ENCODE measurements at places on chromosomes 3 and 15.

- peak; percentile 14 for DNase-seq
These were observed 177.7 kb downstream of the ZNF385D start for GRCh38 chr3:21573291-21573690.

DNA sequence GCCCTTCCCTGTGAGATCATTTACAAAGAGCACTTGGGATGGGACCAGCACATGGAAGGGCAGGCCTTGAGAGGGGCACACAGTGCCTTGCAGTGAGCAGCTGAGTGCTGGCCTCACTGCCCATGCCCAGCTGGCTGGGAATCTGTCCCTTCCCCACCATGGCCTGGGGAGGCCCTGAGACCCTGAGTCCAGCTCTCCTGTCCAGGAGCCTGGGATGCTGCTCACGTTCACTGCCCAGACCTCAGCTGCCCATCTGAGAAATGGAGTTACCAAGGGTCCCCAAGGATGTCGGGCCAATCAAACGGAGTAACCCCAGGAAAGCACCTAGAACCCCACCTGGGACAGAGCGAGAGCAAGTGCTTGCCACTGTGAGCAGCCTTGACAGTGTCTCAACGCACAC lies 35.6 kb downstream of the WNT7A start:
- DNase-seq = no peak

DNA sequence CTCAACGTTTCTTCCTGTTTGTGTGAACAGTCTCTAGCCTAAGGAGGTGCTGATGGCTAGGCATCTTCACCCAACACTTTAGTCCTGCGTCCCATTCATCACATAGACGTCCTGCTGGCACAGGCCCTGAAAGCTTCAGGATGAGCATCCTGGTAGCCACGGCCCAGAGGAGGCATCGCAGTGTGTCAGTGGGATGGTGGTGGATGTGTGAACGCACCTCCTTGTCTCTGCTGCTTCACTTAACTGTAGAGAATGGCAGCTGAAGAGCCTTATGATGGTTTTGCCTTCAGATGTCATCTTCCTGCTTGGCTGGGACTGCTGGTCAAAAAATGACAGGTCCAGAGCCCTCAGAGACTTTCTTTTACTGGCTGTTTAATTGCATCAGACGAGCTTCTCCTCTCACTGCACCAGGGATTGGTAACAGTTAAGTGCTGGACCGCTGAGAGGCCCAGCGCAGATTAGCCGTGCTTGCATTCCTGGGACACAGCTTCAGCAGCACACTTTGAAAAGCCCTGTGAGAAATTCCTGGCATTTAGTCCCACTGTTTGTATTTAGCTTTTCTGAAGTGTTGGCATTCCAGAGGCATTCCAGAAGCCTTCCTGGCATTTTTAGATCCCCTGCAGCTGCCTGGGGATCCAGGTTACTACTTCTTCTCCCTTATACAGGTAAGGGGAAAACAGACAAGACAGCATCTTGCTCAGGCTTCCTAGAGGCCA lies 132.4 kb upstream of the PLXNA1 start:
- DNase-seq = peak; percentile 44

DNA sequence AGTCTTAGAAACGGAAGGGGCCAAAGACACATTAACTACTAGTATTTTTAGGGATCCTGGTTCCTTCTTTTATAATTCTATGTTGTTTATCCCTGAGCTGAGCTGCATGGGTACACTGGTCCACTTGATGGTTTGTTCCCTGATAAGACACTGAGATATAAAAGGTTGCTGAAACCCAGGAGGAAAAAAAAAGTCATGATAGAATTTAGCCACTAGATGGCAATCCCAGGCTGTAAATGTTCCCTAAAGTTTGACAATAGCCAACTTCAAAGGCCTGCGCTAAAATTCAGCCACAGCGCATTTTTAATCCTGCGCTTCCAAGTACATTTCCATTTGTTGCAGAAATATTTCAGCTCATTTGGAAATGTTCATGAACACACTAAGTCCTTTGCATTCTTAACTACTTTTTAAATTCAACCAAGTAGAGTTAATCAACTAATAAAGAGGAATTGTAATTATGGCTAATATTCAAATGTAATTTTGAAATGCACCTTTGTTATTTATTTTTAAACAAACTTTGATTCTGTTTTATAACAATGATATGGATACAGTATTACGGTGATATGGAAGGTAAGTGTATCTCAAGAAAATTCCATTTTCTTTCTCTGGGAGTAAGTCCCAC lies 249.3 kb upstream of the FEZF2 start:
- DNase-seq = peak; percentile 69

DNA sequence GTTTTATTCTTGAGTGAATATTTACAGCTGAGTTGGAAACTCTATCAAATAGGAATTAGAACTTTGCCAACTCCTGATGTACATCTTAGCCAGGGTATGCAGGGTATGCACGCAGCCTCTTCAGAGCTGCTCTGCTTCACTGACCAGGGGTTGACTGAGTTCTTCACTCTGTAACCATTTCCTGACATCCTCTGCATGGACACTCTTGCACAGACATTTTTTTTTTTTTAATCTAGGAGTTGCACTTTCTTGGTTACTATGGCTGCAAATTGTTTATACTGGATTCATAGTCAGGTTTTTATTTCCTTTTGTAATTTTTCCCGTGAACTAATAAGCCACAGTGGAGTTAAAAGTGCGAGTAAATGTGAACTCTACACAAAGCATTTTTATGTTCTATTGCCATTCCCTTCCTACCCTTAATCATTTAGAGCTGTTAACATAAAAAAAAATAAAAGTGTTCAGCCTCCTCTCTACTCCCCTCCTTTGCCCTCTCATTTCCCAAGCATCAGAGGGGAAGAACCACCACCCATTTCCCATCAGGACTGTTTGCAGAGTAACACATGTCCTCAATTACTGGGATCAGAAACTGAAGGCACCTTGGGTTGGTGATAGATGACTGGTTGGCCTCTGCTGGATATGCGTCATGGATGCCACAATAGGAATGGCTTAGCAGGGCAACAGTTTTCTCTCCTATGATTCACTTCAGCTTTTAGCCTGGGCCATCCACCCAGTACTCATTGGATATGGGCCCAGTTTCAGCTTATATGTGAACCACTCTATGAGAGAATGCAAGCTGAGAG lies 54.0 kb downstream of the DUT start:
- DNase-seq = peak; percentile 91

DNA sequence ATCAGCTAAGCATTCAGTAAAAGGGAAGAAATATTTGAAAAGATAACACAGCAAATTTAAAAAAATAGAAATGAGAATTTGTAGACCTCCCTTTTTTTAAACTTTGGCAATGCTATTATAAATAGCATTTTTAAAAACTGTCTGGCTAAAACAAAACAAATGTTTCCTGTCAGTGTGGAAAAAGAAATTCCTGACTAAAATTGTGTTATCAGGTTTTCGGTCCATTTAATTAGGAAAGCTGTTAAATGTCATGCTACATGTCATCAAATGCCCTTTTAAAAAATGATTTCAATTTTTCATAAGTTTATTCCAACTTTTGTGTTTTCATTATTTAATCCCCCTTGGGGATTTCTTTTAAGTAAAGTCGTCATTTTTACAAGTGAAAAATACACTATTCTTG lies 29.6 kb downstream of the COL8A1 start:
- no peak for DNase-seq

DNA sequence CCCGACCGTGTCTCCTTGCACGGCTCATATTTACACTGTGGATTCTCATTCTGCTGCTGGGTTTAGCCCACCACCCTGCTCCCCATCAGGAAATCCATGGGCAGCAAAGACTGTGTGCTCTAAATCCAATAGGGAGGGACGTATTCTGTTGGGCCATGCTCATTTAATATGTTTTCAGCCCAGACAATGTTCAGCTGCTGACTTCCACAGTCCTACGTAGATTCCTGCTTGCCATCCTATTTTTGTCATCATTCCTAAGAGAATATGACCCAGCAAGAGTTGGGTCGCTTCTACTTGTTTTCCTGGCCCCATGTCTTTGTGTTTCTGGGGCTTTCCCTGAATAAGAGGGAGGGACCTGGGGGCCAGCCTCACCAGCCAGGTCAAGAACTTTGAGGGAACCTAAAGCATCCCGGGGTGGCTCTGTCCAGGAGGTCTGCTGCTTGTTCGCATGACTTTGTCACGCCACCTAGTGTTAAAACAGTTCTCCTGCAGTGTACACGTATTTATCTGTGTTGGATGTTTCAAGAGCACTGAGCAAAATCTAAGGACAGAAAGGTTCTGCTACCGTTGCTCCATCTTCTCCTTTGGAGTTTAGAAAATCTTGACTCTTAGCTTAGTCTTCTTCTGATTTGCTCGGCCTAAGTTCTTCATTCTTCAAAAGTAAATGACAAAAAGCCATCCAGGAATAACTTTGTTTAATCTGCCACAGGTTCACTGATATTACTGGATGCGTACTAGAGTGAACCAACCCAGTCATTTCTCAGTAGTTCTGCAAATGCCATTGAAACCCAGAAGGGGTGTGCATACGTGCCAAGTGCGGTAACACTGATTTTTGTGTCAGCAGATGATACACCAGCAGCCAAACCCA lies 79.8 kb upstream of the NR2E3 start:
- DNase-seq = peak; percentile 44

DNA sequence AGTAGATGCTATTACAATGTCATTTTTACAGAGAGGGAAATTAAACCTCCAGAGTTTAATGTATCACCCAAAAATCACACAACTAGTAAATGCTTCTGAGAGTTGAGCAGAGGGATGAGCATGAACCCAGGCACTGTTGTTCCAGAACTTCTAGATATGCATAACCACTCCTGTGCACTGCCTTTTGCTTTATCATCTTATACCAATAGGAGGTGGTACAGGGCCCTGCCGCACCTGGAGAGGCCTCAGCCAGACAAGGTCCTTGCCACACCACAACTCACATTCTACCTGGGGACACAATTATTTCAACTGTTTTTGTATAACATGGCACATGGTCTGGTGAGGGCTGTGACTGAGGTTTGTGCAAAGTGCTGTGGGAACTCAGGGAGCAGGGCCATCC lies 78.5 kb upstream of the NTRK3 start:
- no peak for DNase-seq

GRCh38 chr15:39030291-39031070 lies 465.9 kb upstream of the RASGRP1 start:
- peak; percentile 20 for DNase-seq

DNA sequence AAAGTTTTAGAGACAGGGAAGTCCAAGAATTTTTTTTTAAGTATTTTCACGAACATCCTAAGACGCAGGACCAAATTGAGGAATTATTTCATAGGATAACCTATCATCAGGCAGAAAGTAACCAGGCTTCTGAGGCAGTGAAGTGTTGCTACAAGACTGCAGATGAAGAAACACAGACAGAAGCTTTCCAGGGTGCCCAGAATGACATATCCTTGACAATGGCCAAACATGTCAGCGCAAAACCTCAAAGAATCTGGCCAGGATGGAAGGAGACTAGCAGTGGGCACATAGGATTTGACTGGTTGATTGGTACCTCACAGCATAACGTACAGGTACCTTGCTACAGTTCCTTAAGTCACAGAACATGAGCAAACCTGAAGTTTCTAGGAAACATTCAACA lies 7.5 kb downstream of the ADAMTS9 start:
- no peak for DNase-seq

- DNase-seq = peak; percentile 6
These were observed 891 bp upstream of the DMXL2 start for GRCh38 chr15:51623386-51623938.

DNA sequence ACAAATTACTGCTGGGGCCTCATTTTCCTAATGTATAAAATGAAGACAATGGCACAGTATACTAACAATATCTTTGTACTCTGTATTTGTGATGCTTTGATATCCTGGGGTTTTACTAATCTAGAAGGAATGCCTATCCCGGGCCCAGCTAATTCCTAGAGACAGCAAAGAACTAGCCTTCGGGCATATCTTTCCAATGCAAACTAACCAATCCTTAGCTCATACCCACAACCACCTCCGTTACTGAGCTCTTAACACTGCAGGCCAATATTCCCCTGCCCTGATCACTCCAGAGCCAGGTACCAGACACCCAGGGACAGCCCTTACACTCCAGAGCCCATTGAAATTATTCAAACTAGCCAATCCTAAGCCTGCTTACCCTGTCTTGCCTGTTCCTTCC lies 309.0 kb downstream of the ULK4 start:
- DNase-seq = peak; percentile 19

DNA sequence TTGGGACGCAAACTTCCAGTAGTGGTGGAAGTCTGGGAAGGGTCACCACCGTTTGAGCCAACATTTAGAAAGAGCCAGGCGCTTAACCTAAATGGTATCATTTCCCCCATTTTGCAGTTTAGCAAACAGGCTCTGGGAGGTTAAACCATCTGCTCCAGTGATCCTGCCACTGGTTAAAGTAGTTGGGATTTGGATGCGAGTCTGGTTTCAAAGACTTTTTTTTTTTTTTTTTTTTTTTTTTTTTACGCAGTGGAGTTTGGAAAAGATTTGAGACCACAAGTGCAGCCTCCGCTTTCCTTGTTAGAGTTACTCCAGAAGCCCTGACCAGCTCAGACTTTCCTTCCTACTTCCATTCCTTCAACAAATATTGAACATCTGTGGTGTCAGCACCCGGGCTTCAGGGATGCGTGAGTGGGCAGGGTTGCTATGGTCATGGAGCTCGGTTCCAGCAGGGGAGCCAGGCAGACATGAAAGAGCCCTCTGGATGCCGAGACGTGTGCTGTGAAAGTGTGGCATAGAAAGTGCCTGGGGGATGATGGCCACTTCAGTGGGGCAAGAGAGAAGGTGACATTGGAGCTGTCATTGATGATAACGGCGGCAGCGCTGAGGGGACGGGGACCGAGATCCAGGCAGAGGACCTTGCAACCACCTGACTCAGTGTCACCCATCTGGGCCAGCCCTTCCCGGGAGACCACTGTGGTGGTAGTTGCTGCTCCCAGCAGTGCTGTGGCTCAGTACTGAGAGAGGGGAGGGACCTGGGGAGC lies 1.1 kb upstream of the RNU6-1 start:
- DNase-seq = peak; percentile 48

DNA sequence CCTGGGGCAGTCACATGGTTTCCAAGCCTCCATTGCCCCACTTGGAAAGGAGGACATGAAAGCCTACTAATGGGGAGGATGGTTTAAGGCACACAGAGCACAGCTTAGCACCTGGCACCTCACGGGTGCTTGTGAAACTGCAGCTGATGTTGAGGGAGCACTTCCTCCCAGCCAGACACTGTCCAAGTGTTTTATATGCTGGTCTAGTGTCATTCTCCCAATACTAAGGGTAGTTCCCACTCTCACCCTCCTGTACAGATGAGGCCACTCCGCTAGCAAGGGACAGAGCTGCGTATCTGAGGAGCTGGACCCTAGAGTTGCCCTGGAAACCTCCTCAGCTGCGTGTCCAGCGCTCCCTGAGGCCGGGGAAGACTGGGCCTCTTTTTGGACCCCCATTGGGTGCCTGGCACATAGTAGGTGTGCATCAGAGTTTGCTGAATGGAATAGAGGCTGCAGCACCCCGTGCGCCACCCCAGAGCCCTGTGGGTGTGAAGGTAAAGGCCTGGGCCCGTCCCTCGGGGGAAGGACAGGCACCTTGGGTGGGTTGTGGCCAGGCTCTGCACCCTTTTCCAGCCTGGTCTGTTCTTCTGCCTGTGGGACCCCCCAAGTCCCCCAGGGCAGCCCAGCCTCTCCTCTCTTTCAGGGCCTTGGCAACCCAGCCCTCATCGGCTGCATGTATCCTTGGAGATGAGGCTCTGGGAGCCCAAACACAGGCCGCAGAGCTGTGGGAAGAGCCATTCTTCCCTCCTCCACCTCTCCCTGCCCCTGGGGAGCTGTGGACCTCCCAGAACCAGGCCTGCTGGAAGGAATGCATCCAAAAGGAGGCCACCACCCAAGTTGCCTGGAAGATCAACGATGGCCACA lies 31.3 kb downstream of the DNASE1L3 start:
- DNase-seq = no peak

- peak; percentile 31 for DNase-seq
These were observed 556 bp downstream of the PEX5L start for GRCh38 chr3:180036092-180036670.

Data from HT1080 (cell line).